GM19239 (cell line): ENCODE measurements at places on chromosomes 11 and 22.

GRCh38 chr11:79699246-79699645, 258.4 kb upstream of the TENM4 start:
- no peak for DNase-seq

DNA sequence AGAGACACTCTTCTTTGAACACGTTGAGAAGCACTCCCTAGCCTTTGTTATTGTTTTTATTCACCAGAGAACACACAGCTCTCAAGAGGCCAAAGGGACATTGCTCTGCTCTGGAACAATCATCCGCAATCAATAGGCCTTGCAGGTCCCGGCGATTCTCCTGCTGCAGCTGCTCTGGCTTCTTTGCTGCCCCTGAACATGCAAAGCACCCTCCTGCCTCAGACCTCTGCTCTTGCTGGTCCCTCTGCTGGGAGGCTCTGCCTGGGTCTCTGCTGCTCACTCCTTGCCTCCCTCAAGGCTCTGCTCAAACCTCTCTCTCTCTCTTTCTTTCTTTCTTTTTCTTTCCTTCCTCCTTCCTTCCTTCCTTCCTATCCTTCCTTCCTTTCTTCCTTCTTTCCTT, 232.7 kb downstream of the DSCAML1 start:
- no peak for DNase-seq

- peak; percentile 46 for DNase-seq
These were observed 3.7 kb downstream of the RPS19BP1 start for GRCh38 chr22:39528681-39529486.

DNA sequence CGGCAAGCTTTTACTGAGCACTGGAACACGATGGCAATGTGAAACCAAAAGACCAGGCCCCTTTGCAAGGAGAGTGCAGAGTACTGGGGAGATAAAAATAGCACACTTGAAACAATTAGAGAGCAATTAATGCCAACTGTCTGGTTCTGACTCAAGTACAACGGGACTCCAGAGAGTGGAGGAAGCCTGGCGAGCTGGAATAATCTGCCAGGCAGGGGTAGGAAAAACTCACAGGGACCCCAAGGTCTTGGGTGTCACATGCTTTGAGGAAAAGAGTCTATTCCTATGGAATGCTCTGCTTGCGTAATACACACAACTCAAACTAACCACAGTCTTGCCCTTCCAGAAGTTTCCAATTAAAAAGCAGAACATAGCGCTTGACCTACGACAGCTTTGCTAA, 113.0 kb upstream of the CLMP start:
- DNase-seq = no peak

GRCh38 chr22:44575381-44576268, 77.6 kb upstream of the RTL6 start:
- DNase-seq = no peak

DNA sequence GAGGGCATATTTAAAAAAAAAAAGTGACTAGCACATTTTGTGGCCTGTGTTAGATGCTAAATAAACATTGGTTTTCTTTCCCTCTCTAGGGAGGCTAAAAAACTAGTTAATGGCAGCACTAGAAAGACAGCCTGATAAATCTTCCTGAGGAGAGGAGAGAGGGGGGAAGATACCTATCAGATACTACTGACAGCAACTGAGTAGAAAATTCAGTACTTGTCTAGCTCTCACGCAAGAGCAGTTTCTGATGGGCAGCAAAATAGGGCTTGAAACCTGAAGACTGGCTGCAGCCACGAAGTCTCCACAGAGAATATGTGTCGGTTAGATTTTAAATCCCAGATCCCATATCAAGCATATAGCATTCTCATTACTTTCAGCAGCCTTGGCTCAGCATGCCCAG, 388.2 kb downstream of the KCNA4 start:
- no peak for DNase-seq

DNA sequence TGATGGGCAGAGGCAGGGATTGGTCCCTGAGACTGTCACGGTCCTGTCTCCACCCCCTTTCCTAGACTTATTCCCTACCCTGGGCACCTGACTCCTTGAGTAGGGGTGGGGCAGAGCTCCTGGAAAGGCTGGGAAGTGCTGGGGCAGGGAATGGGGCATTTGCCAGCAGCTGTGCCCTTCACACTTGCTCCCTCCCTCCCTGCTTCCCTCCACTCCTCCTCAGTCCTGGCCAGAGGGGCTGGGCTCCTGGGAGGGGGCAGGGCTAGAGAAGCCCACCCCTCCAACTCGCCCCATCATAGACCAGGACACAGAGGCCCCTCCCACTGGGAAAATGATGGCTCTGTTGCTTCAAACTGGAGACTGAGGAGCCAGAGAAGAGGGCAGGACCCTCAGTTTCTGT, 11.6 kb downstream of the SCN2B start:
- no peak for DNase-seq

GRCh38 chr11:57527056-57527631, 3.4 kb downstream of the TIMM10 start:
- DNase-seq = no peak

DNA sequence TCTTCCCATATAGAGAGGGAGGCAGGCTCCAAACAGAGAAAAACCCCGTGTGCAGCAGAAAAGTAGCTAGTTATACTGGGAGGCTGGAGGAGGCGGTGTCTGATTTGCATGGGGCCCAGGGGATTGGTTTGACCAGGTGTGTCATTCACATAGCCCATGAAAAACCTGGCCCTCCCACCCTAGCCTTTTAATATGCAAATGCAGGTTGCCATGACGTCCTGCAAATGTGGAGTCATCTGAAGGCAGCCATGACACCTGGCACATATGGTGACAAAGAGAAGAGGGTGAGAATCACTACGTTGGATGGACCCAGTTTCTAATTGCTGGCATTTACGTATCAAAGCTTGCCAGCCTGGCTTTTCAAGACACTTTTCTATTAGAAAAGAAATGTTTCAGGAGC, 57.8 kb downstream of the FAM181B start:
- DNase-seq = no peak

DNA sequence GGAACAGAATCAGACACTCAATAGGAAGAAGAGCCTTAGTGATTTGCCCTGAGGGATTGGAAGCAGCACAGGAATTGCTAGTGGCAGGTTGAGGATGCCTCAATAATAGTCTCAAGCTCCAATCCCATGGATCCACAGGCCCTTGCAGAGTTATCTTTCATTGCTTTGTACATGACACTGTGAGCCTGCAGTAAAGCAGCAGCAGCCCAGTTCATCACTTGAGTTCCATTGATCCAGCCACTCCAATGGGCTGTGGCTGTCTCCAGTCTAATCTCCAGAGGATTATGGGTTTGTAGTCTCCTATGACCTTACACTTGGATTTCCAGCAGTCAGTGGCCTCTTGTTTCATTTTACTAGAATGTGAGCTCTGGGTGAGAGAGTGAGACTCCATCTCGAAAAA, 45.4 kb downstream of the AAMDC start:
- DNase-seq = no peak

GRCh38 chr22:28244757-28245156, 325.7 kb upstream of the PITPNB start:
- DNase-seq = no peak

DNA sequence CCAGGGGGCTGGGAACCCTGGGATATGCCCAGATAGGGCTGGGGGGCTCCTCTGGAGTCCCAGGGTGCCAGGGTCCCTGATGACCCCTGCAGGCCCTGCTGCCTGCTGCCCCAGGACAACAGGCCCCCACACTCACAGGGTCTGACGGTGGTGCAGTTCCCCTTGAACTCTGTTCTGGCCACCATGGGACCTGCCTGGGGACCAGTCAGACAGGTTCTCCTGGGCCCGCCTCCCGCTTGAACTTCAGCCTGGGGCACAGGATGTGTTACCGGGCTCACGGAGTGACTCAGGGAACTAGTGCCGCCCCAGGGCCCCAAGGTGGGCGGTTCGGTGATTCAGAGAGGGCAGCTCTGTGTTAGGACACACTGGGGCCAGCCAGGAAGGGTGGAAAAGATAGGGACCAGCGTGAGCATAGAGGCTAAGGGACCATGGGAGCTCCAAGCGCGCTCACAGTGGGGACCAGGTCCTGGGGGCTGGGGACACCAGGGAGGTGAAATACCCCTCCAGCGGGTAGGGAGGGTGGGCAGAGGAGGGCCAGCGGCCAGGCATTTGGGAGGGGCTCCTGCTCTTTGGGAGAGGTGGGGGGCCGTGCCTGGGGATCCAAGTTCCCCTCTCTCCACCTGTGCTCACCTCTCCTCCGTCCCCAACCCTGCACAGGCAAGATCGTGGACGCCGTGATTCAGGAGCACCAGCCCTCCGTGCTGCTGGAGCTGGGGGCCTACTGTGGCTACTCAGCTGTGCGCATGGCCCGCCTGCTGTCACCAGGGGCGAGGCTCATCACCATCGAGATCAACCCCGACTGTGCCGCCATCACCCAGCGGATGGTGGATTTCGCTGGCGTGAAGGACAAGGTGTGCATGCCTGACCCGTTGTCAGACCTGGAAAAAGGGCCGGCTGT, 21.5 kb upstream of the TXNRD2 start:
- DNase-seq = no peak

GRCh38 chr11:114265122-114265878, 30.9 kb upstream of the NNMT start:
- no peak for DNase-seq

GRCh38 chr11:72836111-72836510, 21.9 kb downstream of the ATG16L2 start:
- no peak for DNase-seq

DNA sequence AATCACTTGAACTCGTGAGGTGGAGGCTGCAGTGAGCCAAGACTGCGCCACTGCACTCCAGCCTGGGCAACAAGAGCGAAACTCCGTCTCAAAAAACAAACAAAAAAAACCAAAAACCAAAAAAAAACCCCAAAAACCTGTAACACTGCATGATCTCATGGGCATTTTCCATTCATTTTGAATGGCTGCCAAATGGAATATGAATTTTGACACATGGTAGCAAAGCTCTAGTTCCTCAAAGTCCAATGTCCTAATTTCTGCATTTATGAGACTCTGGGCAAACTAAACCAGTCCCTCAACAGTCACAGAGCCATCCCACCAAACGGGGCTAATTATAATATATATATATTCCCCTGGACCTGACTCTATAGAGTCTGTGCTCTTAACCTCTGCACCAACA, 61.8 kb downstream of the SGSM3 start:
- no peak for DNase-seq

DNA sequence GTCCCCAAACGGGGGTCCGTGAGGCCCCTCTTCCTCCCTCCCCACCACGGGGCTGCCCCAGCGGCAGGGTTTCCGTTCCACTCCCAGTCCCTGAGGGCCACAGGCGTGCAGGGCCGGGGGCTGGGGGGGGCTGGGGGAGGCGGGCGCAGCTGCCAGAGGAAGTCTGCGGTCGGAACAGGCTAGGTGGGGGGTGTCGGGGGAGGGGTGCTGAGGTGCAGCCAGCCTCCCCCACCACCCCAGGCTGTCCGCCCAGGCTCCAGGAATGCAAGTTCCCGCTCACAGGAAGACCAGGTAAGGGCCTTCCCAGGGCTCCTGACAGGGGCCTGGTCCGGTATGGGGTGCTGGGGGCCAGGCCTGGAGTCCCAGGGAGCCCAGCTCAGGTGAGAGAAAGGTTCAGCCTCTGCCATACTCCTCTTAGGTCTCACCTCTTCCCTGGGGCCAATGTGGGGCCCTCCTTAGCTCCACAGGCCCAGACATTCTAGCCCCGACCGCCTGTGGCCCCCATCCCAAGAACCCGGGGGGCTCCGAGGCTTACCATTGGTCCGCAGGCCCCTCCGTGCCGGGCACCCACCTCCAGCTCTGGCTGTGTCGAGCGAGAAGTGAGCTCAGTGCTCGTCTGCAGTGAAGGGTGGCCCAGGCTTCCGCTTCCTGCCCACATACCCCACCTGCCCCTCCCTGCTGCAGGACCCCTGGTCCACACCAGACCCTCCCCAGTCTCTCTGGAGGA, at the start of gene PTPRCAP:
Gene PTPRCAP, minus strand, starts transcription at position 601 of the 727 bp plus-strand sequence. Its CDS starts 63 bp downstream, at position 538.
- DNase-seq = peak; percentile 80

DNA sequence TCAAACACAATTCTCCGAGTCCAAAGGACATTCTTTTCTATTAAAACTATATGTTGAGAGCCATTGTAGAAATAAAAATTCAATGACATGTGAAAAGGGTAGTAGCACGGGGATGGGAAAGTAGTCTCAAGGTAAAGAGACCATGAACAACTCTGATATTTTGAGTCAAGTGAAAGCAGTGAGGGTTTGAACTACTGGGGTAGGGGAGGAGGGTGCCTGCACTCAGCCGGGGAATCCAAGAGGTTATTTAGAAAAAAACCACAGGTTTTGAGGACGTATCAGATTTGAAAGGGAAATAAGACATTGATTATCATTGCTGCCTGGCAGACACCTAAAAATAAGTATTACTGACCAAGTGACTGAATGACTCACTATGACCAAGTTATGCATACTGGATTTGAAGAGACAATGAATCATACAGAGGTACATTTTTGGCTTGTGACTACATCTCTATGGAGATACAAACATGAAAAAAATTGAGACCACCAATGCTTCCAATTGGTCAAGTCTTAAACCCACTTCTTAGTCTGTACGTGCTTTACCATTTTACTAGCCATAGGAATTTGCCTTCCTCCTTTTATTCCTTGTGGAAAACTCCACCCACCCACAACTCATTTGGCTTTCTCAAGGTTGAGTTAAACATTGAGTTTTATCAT, 2.2 kb upstream of the OR52H1 start:
- DNase-seq = no peak

DNA sequence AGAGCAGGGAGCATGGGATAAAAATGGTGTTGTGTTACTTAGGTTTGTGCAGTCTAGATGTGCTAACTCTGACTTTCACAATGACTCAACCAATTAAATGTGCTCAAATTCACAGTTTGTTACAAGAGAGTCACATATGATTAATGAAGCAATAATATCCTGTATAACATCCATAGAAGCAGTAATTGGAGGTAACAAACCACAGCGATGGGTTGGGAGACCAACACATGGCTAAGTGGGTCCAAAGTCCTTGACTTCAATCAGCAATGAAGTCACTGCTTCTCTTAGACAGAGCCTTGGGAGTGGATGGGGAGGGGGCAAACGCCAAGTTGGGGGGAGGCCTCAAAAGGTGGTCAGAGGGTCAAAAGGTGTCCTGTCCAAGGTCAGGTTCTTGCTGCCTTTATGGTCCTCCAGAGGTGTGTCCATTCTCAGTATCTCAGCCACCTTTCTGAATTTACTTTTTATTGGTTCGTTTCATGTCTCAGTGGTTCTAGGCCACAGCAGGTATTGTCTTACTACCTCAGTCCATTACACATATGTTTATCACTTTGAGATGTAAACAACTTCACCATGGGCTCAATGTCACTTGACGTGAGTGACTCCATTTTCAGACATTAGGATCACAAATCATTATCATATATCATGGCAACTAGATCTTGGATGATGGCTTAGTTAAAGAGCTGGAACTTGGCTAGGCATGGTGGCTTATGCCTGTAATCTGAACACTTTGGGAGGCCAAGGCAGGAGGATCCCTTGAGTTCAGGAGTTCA, 32.4 kb downstream of the SLN start:
- DNase-seq = no peak
